ENCODE measurements at places on chromosomes 13 and 19.

GRCh38 chr19:738509-739128, 12.3 kb upstream of the MISP start:
- DNase-seq = no peak

- no peak for DNase-seq
Observed at GRCh38 chr13:94249512-94249911, 230.0 kb downstream of the DCT start.

DNA sequence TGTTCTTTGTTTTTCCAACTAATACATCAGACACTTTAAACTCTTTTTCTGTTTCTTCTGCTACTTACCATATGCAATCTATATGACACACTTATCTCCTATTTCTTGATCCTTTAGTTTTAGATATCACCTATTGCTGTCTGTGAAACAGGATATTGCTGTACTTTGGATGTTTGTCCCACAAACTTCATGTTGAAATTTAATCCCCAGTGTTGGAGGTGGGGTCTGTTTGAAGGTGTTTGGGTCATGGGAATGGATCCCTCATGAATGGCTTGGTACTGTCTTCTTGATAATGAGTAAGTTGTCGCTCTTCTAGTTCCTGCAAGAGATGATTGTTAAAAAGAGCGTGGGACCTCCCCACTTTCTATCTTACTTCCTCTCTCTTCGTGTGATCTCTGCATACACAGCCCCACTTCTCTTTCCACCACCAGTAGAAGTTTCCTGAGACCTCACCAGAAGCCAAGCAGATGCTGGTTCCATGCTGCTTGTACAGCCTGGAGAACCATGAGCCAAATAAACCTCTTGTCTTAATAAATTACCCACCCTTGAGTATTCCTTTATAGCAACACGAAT, 244.2 kb downstream of the NHLRC3 start:
- no peak for DNase-seq

- DNase-seq = no peak
Observed at GRCh38 chr13:112974125-112974524, 5.1 kb downstream of the MCF2L start.

DNA sequence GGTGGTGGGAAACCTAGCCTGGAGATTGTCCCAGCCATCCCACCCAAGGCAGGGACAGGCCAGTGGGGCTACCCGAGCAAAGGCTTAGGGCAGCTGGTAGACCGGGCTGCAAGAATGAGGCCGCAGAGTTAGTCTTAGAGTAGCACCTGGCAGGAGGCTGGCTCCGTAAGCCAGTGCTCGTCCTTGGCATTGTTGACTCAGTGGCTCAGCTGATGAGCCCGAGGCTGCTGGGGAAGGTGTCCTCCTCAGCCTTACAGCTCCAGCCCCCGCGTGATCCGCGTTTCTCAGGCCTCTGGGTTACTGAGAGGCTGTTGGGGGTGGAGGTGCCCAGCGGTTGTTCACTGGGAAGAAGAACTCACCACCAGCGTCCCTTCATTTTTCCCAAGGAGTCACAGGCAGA, 24.7 kb downstream of the PPP1R37 start:
- no peak for DNase-seq

DNA sequence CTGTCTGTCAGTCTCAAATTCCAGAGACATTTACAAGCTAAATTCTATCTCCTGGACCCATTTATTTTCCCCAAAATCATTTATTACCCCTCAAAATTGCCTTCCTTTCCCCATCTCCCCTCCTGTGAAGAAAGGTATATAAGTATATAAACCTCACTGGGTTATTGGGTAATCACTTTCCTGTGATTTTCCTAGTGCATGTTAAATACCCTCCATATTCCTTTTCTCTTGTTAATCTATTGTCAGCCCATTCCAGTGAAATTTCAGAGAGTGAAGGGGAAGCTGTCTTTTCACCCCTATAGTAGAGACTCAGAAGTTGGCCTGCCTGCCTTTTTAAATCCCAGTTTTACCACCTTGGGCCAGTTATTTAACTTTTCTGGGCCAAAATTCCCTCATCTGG, 9.9 kb downstream of the IFNL1 start:
- DNase-seq = no peak

- no peak for DNase-seq
Observed at GRCh38 chr13:104314926-104315535, 1248.8 kb upstream of the SLC10A2 start.

GRCh38 chr13:52743988-52744387, 4.4 kb upstream of the CNMD start:
- no peak for DNase-seq

GRCh38 chr19:531009-531752, 379 bp upstream of the CDC34 start:
- DNase-seq = peak; percentile 87

DNA sequence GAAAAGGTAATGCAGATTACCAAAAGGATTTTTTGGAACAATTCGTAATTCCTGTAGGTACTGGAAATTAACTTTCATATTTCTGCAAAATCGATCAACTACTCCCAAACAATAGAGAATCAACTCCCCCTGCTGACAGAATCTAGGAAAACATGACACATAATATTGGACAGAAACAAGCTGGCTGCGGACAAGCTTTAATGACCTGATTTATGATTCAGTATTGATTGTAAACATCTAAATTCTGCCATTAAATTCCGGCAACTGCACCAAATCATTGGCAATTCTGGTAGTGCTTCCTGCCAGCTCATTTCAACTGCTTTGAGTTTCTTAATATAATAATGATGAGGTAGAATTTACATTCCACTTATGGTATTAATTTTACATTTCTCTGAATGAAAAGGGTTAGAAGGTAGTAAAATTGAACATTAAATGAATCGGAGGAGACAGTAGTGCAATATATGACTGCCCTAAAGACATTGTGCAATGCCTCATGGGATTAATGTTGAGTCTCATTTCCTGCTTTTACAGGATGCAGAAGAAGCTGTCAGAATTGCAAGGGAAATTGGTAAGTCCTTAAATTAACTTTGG, 146.5 kb downstream of the PCCA start:
- DNase-seq = peak; percentile 57

DNA sequence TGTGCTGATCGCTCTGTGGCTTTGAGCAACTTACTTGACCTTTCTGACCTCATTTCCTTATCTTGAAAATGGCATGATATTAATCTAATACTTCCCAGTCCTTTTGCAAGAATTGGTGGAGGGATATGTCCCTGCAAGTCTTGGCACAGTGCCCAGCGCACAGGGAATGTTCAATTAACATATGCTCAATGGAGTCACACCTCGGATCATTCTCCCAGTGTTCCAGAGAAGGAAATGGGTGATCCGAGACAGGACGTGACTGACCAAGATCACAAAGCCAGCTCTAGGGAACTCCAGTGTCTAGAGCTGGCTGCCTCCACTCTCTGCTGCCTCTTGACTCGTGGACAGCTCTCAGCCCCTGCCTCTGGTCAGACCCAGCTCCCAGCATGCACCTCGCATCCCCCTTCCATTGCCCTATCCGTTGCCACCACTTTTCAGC, 3.6 kb downstream of the CDC42EP5 start:
- DNase-seq = no peak

GRCh38 chr19:6676288-6676687, 6.3 kb upstream of the TNFSF14 start:
- DNase-seq = no peak
